ENCODE measurements at places on chromosomes 7 and 10. TPM values are rescaled to one million over a fixed set of nuclear protein-coding genes. Genes with fewer than 3 reads are reported as not detected.

Gene PLAC9
- total RNA-seq, result 0.79 TPM

Gene TET1
- total RNA-seq, result 36.2 TPM

GRCh38 chr10:86042161-86042560, 324.4 kb downstream of the GRID1 start:
- DNase-seq, result no peak

Gene DNAJC12
- total RNA-seq, result 5.9 TPM

GRCh38 chr7:80521809-80522208, 9.9 kb upstream of the GNAT3 start:
- DNase-seq, result no peak

DNA sequence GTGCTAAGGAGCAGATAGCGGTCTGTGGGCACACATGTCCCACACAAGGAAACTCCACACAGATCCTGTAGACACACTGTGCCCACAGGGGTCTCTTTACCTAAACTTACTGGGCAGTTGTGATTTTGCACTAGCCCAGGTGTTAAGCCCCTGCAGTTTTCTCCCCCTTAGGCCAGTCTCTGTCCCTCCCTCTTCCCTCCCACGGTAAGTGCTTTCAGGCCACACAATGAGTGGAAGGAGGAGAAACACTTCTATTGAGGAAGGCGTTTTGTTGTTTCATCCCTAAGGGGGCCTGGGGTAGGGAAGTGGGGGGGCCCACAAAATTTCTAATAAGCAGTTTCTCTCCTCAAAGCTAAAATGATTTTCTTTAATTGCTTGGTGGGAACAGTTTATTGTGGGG, 51.4 kb downstream of the FBXW4 start:
- no peak for DNase-seq

DNA sequence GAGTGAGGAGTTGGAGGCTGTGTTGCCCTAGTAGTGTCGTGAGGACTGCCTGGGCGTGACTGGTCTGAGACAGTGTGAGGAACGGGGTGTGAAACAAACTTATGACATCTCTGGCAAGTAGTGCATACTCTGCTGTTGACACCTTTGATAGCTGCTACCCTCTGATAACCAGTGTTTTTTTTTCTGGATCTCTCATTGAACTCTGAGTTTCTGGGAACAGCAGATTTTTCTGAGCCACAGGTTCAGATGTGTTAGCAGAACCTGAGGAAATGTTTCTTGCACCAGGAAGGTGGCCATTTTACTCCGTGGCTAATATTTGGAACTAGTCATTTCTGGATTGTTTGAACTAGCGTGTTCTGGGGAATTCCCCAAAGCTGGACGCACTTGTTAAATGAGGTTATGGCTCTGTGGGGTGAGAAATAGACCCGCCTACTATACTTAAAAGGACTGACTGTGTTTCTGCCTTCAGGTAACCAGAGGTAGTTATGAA, 52.9 kb downstream of the AUTS2 start:
- DNase-seq, result no peak

Gene UPK3B
- total RNA-seq, result 4.7 TPM
